ENCODE measurements at places on chromosomes 12 and 14. TPM values are rescaled to one million over a fixed set of nuclear protein-coding genes. Genes with fewer than 3 reads are reported as not detected.

DNA sequence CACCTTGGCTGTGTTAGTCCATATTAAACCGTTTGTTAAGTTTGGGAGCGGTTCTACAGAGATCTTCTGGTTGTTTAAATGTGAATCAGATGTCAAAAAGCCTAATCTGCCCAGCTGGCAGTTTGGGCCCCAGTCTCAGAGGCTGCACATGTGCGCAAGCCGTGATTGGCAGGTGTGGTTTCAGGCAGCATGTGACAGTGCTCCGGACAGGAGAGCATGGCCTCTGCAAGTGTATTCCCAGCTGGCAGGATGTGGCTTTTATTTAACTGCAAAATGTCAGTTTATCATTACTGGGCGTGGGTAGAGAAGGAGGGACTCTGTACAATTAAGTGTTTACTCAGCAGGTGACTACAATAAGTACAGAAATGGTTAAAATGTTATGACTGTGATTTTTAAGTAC, 77.5 kb downstream of the PELI2 start:
- no peak for DNase-seq

Gene RFX4
- total RNA-seq = not detected

DNA sequence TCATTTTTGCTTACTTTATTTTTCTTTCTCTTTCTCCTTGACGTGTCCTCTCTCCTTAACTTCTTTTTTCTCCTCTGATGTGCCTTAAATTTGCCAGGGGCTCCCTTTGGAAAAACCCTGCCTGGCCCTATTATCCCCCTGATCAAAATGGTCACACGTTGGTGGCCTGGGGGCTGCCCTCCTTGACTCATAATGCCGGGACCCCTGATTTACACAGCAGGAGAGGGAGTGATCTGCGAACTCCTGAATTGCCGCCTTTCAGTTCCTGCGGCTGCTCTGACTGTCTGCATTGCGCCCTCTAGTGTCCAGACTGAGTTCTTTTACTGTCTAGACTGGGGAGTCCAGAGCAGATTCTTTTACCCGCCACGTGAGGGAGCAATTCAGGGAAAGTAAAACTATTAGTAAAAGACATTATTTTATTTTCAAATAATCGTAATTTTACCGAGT, 44.8 kb upstream of the GZMB start:
- no peak for DNase-seq

Gene TMPRSS12
- total RNA-seq = not detected

DNA sequence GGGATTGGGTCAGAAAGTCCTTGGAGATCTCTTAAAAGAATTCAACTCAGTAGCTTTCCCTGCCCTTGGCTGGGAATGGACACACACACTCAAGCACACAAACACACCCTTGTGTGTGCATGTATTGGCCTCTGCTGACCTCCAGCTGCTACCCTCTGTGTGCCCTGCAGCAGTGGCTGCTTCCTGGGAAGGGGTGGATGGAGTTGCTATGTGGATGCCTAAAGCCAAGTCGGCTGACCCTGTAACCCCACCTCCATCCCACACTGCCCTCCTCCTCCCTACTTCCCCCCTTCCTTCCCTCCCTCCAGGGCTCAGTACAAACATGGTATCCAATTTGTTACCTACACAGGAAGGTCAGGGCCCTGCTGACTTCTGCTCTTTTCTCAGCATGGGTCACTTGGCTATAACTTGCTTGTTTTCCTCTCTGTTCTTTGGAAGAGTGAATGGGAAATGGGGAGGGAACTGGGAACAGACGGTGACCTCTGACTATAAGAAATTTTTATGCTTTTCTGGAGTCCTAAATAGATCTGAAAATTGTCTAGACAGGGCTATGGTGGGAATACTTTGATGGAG, 351.6 kb upstream of the TBX3 start:
- DNase-seq = no peak

Gene TMTC1
- total RNA-seq = 33.2 TPM

GRCh38 chr14:103286968-103287850, 46.8 kb upstream of the EIF5 start:
- DNase-seq = no peak

Gene CD163L1
- 3.1 TPM for total RNA-seq

GRCh38 chr12:20040831-20041230, 327.5 kb upstream of the PDE3A start:
- peak; percentile 72 for DNase-seq

Gene DLGAP5
- 0.08 TPM for total RNA-seq

Gene HAL
- total RNA-seq = 0.22 TPM

GRCh38 chr14:34398024-34398423, 64.0 kb downstream of the SPTSSA start:
- DNase-seq = no peak

GRCh38 chr12:6326316-6327228, 15.3 kb downstream of the TNFRSF1A start:
- DNase-seq = peak; percentile 76

Gene PMEL
- total RNA-seq = 0.75 TPM

Gene P2RX7
- 0.65 TPM for total RNA-seq

Gene CLMN
- total RNA-seq = 6.0 TPM

GRCh38 chr12:49868952-49869815, 26.3 kb upstream of the BCDIN3D start:
- peak; percentile 89 for DNase-seq

GRCh38 chr12:103647267-103647666, 60.2 kb downstream of the STAB2 start:
- no peak for DNase-seq

DNA sequence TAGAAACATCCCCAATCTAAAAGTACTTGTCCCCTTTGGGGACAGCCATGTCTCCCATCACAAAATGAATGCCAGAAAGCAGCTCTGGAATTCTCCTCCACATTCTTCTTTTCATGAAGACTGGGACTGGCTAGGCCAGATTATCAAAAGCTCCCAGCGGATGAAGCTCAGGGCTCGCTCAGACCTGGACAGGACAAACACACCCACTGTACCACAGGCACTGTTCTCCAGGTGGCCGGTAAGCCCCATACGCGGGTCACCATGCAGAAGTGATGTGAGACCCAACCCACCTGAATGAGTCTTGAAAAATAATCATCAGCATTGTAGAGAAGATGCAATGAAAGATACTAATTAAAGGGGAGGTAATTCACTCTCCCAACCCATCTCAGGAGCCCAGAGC, 85.1 kb downstream of the GCH1 start:
- DNase-seq = peak; percentile 15

DNA sequence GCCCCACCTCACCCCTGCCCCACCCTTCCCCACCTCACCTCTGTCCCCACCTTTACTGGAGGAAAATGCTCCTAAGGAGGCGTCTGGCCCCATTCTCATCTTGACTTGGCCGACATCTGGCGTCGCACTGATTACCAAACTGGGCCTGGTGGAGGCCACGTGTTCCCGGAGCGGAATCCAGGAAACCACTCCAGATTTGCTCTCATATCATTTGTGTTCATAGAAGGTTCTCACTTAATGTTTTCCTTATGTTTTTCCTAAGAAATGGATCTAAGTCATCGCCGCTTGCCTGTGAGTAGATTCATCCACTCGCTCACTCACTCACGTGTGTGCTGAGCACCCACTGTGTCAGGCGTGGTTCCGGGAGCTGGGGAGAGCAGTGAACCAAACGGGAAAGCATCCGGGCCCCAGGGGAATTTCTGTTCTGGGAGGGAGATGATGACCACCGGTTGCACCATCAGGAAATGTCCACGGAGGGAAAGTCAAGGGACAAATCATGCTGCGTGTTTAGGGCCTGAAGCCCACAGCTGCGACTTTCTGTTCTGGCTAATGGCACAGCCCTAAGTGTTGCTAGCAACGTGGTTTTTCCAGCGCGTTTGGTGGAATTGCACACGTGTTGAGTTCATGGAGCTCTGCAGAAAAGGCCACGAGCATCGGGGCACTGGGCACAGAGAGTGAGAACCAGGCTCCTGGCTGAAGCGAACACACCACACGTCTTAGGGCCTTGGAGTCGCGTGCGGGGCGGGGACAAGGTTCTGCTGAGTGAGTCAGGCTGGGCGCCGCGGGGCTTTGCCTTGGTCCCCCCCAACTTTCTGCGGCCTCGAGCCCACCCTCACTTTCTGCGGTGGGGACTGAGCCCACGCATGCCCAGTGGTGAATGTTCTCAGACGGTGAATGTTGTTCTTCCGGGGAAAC, 57.7 kb downstream of the ADGRD1 start:
- no peak for DNase-seq

- DNase-seq = no peak
Measured at GRCh38 chr12:24752763-24753462, 196.0 kb downstream of the BCAT1 start.

Gene BCL2L2
- 48.2 TPM for total RNA-seq

GRCh38 chr14:74954232-74954946, 1.0 kb downstream of the PGF start:
- no peak for DNase-seq

DNA sequence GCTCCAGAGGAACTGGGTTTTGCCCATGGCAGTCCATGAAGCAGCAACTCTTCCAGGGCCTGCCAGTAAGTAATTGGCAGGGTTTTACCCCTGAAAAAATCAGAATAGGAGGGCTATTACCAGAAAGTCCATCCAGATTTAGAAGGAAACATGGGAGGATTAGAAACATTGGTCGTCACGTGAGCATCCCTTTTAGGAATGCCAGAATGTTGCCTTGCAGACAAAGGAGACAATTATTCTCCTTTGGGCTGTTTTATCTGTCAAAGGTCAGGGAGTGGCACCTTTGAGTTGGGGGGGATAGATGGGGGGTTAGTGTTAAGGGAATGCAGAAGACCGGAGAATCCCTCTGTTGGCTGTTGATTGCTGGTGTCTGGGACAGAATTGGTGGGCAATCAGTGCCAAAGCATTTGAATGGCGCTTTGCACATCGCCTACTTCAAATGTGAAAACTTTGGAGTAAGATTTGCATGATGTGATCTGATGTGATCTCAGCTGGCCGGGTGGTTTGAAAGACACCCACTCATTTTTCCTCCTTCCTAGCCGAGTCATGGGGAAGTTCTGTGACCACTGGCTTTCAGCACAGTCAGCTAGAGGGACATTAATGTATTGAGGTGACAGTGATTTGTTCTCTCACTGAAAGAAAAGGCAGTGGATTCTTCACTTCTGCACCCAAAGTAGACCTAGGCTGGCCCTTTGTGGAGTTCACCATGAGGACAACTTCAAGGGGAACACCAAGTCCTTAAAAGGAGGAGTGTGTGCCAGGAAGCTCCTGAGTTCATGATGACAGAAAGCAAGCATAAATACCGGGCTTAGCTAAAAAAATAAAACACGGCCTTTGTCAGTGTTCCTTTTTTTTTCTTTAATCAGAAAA, 31.4 kb downstream of the FLVCR2 start:
- DNase-seq = no peak

DNA sequence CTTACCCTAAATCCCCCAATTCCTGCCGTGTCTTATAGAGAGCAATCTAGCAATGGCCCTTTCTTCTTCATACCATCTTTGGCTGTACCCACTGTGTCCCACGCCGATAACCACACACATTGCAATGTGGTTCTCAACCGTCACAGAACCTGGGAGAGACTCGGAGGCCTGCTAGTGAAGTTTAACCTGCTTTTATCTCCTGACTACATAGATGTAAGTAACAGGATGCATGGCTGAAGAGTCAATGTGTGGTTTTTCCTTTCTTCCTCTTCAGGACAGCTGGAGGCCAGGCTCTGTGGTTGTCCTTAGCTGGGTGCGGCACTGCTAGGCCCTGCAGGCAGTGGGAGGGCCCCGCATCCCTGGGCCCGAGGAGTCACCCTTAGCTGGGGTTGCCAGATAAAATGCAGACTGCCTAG, 51.3 kb downstream of the ZNF664 start:
- DNase-seq = no peak

DNA sequence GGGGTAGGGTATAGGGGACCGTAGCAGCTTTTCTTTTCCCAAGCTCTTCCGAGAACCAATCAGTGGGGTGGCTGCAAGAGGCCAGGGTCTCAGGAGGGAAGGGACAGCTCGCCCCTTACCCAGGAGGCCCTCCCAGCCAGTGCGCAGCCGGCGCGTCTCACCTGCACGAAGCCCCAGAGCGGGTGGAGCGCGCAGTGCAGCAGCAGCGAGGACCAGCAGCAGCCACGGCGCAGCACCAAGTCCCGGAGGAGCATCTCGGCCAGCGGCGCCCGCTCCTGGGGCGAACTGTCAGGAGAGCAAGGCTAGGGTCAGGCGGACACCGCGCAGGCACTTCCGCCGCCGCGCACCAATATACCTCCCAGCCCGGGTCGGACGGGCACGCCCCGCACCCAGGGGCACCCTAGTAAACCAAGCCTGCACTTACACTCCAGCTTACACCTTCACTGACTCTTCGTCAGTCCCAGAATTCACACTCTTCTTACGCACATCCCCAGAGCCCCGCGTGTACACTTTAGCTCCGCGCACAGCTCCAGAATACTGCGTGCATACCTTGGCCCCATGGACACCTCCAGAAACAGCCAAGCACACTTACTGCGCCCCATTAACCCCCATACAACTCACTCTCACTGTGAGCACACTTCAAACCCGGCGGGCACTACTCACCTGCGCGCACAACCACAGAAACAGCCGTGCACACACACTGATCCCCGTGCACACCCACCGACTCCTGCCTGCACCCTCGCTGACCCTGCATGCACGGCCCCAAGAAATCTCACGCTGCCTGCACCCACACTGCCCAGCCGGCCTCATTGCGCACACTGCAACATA, 606 bp downstream of the PRIMA1 start:
- DNase-seq = no peak

GRCh38 chr14:99584823-99585222, 19.2 kb downstream of the CCDC85C start:
- DNase-seq = no peak

Gene TCL1B
- not detected for total RNA-seq

Gene ATL1
- 1.5 TPM for total RNA-seq

GRCh38 chr14:61322011-61322798, 826 bp downstream of the PRKCH start:
- peak; percentile 78 for DNase-seq

DNA sequence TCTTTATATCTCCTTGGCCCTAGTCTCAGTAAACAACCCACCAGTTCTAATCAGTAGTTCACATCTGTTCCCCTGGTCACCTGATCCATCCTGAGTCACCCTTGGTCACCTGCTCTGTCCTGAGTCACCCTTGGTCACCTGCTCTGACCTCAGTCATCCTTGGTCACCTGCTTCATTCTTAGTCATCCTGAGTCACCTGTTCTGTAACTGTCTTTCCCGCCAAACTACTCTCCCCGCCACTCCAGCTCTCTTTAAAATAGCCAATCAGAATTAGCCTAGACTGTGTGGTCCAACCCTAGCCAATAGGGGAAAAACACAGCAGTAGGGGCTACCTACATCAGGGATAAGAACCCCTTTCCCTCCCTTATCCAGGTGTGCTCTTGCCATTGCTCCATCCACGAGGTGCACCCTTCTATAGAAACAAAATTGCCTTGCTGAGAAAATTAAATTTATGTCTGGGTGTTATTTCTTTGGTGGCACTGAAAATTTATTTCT, 245.4 kb upstream of the DIO3 start:
- no peak for DNase-seq

- no peak for DNase-seq
Measured at GRCh38 chr12:13376610-13377373, 180.3 kb downstream of the EMP1 start.

Gene RCOR1
- total RNA-seq = 12.5 TPM

GRCh38 chr12:1812650-1813302, 7.6 kb upstream of the LRTM2 start:
- DNase-seq = peak; percentile 86

Gene RAD9B
- 0.65 TPM for total RNA-seq

Gene KRT75
- not detected for total RNA-seq

Measured in cardiac septum (tissue), 1 donor.